Activated CD4-positive, alpha-beta memory T cell treated with anti-CD3 and anti-CD28 coated beads for 36 hours (primary cell): ENCODE measurements at places on chromosomes 4 and X. TPM values are rescaled to one million over a fixed set of nuclear protein-coding genes. Genes with fewer than 3 reads are reported as not detected.

DNA sequence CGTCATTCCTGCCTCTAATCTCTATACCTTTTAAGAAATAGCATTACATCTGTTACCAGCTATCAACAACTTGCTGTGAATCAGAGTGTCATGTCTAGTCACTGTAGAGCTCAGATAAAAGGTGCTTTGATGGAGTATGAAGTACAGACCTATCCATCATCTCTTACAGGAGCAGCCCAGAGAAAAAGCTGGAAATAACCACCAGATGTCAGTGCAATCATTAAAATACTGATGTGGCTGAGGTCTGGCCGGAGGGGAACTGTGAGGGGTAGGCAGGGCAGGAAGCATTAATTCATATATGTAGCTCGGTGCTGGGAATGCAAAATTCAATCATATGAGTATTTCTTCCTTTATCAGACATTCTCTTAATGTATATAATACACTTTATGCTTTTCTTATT lies 100.6 kb downstream of the AKAP4 start:
- H3K27ac ChIP-seq, result no peak overlapping the region
- H3K36me3 ChIP-seq, result no peaks in the 10 kb centered on the region

- H3K36me3 ChIP-seq, result no peaks in the 10 kb centered on the region
- no peaks in the 10 kb centered on the region for H3K4me1 ChIP-seq
- no peaks in the 10 kb centered on the region for H3K27me3 ChIP-seq
- H3K4me3 ChIP-seq, result no peak overlapping the region
Observed at GRCh38 chrX:42992199-42992943, 214.4 kb upstream of the PPP1R2C start.

- no peaks in the 10 kb centered on the region for H3K27me3 ChIP-seq
- H3K36me3 ChIP-seq, result no peaks in the 10 kb centered on the region
- H3K4me1 ChIP-seq, result no peaks in the 10 kb centered on the region
- no peak for DNase-seq
Observed at GRCh38 chrX:144334577-144334976, 450.7 kb downstream of the UBE2NL start.

DNA sequence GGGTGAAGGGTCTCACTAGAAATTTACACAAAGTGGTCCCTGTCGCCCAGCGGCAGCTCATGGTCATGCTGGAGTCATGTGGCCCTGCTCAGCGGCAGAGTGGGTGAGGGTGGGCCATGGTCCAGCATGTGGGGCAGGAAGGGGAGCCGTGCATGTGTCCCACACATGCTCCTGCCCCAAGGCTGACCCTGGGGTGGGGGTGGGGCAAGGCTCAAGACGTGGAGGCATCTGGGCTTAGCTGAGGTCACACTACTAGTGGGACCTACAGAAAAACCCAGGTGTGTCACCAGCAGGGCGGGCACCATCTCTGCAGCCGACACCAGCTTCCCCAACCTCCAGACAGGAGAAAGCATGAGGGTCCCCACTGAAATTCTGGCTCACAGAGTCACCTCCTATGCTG lies 42.4 kb downstream of the EVC start:
- H3K27ac ChIP-seq, result no peak overlapping the region
- peaks cover 7% of the 10 kb centered on the region for H3K4me1 ChIP-seq
- H3K4me3 ChIP-seq, result no peak overlapping the region
- H3K36me3 ChIP-seq, result no peaks in the 10 kb centered on the region
- no peaks in the 10 kb centered on the region for H3K27me3 ChIP-seq

Gene PDHA2
- not detected for total RNA-seq

Gene MAGEA2
- not detected for total RNA-seq

DNA sequence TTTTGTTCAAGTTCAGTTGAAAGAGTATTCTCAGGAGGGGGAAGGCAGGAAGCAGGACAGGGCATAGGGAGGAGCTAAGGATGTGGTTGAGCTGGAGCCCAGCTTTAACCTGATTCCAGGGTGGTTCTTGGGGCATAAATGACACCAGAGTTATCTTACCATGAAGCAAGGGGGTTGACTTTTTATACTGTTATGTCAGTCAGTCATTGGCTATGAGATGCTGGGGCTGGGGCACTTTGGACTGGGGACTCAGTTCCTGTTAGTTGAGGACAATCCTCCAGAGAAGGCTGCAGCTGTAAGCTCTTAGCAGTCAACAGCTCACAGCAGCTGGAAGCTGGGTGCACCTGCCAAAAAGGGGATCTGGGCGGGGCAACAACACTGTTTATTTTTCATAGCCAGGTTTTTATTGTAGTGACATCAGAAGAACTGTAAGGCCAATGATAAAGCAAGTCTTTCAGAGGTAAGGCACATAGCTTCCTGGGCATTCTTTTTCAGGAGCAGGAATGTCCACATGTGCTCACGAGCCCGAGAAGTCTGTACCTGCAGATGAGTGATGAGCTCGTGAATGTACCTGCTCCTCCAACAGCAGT lies 78.5 kb downstream of the MID1IP1 start:
- no peaks in the 10 kb centered on the region for H3K36me3 ChIP-seq
- no peak overlapping the region for H3K27ac ChIP-seq
- H3K27me3 ChIP-seq, result no peaks in the 10 kb centered on the region
- DNase-seq, result peak; percentile 9
- H3K4me1 ChIP-seq, result peaks cover 17% of the 10 kb centered on the region
